Stimulated activated CD4-positive, alpha-beta T cell treated with anti-CD3 and anti-CD28 coated beads, Interleukin-15, amount 100 ng/mL, for 48 hours (primary cell): ENCODE measurements at places on chromosomes 5 and 9.

GRCh38 chr9:75892216-75892911 is 1.9 kb downstream of the PCSK5 start:
- DNase-seq, result no peak

GRCh38 chr9:19781240-19781639 is 7.6 kb downstream of the SLC24A2 start:
- no peak for DNase-seq

GRCh38 chr9:122265149-122265915 is 650 bp downstream of the MRRF start:
- DNase-seq, result no peak

DNA sequence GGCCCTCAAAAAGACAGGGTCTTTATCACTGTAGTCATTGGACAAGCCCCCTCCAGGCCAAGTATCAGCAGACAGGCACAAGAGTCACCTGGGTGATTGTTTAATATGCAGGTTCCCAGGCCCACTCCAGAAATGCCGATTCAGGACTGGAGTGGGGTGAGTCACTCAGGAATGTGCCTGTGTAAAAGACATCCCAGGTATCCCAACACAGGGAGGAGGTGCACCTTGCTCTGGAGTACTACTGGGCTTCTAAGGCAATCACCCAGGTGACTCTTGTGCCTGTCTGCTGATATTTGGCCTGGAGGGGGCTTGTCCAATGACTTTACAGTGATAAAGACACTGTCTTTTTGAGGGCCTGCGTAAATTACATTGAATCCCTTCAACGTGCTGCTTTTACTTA is 40.6 kb downstream of the ACTL7B start:
- DNase-seq, result no peak

- DNase-seq, result no peak
Measured at GRCh38 chr9:83346655-83347420, 191.4 kb downstream of the FRMD3 start.

- no peak for DNase-seq
Measured at GRCh38 chr5:1661831-1662558, 137.6 kb downstream of the MRPL36 start.

GRCh38 chr5:68283766-68284165 is 68.2 kb downstream of the PIK3R1 start:
- DNase-seq, result no peak

GRCh38 chr5:55004729-55005128 is 19.3 kb upstream of the GZMK start:
- DNase-seq, result no peak

DNA sequence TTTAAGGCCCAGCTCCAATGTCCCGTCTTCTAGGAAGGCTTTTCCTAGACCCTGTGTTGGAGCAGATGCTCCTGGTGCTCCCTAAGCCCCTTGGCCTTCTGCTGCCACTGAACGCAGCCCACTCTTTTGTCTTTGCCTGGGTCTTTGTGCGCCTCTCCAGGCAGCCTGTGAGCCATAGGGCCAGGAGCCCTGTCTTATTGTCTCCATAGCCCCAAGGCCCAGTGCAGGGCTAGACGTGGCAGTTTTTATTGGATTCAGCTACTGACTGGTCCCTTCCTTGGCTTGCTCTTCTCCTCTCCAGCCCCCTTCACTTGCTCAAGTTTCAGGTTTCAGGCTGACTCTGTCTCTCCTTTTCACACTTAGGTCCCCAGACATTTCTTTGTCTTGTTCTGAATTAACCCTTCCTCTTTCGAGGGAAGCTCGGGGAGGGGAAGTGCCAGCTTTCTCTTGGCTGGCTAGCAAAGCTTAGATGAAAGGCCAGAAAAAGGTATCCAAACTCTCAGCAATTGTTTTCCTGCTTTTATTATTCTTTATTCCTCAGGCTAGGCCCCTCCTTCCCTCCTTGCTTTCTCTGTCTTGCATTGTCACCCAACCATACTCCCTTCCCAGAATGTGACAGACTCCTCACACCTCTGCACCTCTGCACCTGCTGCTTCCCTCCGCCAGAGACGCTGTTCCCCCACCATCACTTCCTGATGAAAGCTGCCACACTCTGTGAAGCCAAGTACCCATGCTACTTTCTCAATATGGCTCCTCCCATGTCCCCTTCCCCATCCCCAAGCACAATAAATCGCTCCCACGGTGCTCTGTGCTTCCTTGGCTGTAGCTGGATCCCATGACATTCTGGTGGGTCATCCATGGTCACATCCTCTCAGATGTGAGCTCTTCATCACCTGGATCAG is 101.6 kb upstream of the CPEB4 start:
- no peak for DNase-seq

DNA sequence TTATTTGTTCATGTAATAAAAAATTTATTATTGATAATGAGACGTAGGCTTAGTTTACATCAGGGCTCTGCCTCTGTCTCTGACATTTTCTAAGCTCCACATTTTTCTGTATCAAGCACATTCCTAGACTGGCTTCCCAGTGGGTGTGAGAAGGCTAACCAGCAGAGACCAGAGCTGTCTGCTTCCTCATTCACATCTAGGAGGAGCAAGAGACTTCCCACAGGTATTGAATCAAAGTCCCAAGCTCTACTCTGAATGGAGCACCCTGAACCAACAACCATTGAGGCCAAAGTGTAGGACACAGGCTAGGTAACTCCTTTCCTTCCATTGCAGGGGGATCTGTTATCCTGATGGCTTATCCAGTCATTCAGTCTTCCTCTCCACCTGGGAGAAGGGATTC is 72.4 kb downstream of the PARP8 start:
- DNase-seq, result no peak

GRCh38 chr5:137600721-137601360 is 101.7 kb upstream of the SPOCK1 start:
- no peak for DNase-seq

- DNase-seq, result peak; percentile 68
Measured at GRCh38 chr5:132500931-132501628, 10.5 kb upstream of the IRF1 start.

- peak; percentile 82 for DNase-seq
Measured at GRCh38 chr9:131349881-131350563, 43.9 kb upstream of the PRRC2B start.

GRCh38 chr5:68734781-68735180 is 359.0 kb upstream of the SLC30A5 start:
- no peak for DNase-seq

GRCh38 chr5:120564013-120564412 is 99.9 kb downstream of the PRR16 start:
- no peak for DNase-seq

DNA sequence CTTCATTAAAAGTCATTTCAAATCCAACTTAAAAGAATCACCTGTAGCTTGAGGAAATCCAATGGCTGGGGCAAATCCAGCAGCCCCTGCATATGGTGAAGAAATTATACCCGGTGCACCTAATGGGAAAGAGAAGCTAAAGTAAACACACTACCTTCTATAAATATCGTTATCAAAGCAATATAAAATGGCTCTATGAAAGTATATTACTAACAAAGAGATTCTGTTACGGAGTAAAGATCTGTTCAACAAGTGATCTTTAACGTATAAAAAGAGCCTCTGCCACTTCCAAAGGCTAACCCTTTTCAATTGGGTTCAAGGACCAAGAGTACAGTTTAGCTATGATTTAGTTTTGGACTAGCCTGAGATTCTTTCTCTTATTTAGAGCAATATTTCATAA is 59.7 kb upstream of the SUSD1 start:
- no peak for DNase-seq

- DNase-seq, result no peak
Measured at GRCh38 chr5:65556718-65557117, 6.2 kb downstream of the CENPK start.

DNA sequence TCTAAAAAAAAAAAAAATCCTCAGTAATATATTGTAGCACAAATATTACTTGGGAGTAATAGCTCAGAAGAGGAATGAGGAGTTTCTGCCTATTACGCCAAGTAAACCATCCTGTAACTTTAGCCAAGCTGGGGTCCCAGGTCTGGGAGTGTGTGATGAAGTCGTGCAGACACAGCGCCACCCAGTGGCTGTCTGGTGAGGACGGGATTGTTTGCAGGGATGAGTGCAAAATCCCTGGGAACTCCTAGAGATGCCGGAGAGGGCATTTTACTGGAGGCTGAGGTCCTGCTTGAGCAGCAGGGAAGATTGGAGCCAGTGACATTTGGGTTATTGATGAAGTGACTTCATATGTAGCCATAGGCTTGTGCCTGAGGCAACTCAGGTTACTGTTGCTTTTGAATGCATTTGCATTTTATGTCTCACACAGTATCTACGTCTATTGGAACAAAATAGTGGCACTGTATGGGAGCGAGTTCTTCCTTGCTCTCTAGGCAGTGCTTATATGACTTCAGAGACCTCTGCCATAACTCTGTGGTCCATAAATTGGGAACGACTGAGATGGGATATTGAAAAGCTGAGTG is 72.8 kb downstream of the PSAT1 start:
- peak; percentile 8 for DNase-seq

DNA sequence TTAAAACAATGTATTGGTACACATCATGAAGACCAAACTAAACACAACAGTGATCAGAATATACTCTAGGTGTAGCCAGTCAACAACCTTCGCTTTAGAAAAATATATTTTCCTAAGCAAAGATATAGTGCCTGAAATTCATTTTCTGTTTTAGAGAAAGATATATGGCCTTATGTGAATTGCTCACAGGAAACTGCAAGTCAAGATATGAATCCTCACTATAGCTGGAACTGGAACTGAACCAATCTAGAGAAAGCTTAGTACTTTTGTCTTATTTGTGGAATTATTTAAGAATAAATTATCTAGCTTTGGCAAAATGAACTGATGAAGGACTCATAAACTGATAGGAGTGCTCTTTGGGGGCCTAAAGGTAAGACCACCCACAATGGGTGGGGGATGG is 27.3 kb downstream of the GZMK start:
- DNase-seq, result no peak

- no peak for DNase-seq
Measured at GRCh38 chr5:74575741-74576538, 64.6 kb downstream of the ENC1 start.

DNA sequence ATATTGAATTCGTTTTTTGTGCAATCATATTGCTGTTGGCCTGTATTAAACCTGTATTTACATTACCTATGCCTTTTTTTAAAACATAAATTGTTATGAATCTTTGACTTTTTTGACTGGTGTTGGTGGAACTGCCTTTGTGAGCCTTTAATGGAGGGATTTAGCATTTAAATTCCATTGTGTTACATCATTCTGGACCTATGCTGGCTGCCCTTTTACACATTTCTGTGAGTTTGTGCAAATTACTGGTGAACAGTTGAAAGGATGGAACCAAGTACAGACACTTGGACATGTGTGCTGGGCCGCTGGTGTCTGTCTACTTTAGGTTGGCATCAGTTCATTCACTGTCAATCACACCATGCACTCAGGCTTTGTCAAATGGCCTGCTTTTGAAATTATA is 3.4 kb downstream of the SNX18 start:
- DNase-seq, result no peak

DNA sequence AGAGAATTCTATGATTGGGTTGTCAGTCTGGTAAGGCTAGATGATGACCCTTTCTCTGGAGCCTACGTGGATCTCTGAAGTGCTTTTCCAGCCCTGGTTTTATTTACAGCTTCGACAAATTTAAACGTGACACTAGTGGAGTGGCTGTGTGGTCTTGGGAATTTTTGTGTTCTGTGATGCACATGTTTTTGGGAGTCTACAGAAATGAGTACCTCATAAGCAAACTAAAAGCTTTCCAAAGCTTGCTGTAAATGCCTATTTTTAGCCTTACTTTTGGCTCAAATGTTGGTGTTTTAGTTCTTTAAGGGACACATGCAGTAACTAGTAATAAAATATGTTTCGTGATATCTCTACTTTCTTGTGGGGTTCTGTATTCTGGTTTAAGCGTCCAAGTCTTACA is 3.3 kb downstream of the LARP1 start:
- DNase-seq, result no peak

GRCh38 chr9:84953797-84954705 is 284.5 kb downstream of the NTRK2 start:
- DNase-seq, result peak; percentile 18

GRCh38 chr5:5650242-5650641 is 227.8 kb downstream of the ICE1 start:
- no peak for DNase-seq

DNA sequence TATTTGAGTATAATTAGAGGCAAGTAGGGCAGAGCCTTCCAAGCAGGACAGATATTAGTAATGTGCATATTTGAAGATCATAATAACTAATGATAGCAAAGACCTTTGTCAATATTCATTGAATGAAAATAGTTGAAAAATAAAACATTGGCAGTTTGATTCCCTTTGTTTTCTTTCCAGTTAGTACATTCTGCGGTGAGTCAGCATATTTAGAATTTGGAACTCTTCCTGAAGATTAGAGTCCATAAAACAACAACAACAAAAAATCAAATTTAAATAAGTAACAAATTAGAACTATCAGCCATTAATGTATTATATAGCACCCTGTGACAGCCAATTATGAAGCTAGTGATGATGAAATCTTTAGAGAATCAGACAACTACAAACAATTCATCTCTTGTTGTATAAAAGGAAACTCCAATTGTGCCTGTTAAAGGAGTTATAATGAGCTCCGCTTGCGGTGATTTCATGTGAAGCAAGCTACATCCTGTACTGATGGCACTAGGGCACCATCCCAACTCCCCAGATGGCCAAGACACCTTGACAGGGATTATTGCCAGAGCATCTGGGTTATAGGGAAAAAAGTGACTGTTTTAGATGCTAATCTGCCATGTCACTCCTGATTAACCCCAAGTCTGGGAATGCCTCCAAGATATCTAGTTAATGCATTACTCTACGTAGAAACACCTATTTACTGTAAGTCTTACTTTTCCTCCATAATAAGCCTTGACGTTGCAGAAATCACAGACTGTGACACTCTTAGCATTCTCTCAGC is 6.8 kb downstream of the IFNA8 start:
- no peak for DNase-seq

- no peak for DNase-seq
Measured at GRCh38 chr5:50717651-50718050, 51.2 kb downstream of the PARP8 start.

DNA sequence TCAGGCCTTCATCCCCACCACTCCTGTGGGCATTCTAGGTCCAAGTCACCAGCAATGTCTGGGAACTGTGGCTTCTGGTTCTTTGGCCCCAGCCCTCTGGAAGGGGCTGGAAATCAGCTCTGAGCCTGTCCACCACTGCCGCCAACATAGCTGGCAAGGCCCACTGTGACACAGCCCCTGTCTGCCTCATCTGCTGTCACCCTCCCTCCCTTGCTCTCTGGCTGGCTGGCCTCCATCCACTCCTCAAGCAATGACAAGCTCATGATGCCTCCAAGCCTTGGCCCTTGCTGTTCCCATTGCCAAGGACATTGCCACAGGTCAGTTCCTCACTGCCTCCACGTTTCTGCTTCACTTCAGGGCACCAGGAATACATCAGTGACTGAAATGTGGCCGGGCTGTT is 93.7 kb downstream of the LHX2 start:
- no peak for DNase-seq

GRCh38 chr5:91468651-91469422 is 85.7 kb upstream of the ARRDC3 start:
- DNase-seq, result no peak

- no peak for DNase-seq
Measured at GRCh38 chr5:28397502-28397941, 1359.1 kb upstream of the CDH9 start.
